Left renal cortex interstitium (tissue), 4 donors: ENCODE measurements at places on chromosomes 12 and 14. TPM values are rescaled to one million over a fixed set of nuclear protein-coding genes. Genes with fewer than 3 reads are reported as not detected.

GRCh38 chr14:34964977-34965764 lies 17.6 kb upstream of the SRP54 start:
- DNase-seq: no peak

Gene SLC25A21
- 3.0 TPM for polyA plus RNA-seq

DNA sequence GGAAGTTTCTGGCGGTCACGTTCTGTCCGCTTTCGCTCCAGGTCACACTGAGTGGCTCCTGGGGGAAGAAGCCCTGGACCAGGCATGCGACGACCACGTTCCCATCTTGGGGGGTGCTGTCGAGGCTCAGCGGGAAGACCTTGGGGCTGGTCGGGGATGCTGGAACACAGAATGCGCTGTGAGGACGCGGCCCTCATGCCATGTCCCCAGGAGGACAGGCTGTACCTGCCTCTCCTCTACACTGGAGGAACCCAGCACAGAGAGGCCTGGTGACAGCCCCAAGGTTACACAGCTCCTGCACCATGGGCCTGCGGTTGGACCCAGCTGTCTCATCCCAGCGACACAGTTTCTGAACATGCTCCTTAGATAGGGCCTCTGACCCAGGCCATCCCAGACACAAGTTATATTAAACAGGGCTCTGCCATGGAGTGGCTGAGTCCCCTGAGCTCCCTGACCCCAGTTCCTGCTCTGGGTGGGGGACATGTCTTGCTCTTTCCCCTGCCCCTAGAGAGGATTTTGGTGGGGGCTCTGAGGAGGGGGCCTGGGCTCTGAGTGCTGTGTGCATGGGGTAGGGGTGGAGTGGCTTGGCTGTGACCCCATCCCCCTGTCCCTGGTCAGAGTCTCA lies 62.0 kb downstream of the TMEM121 start:
- DNase-seq: no peak

- no peak for DNase-seq
These were observed 107.2 kb downstream of the RBM19 start for GRCh38 chr12:113858841-113859386.

Gene TDRD9
- 2.8 TPM for polyA plus RNA-seq

- DNase-seq: no peak
These were observed 606.0 kb downstream of the KCNH5 start for GRCh38 chr14:62439210-62439609.
